Activated T-helper 17 cell treated with anti-CD3 and anti-CD28 coated beads, Interleukin-2, amount 50 U/mL, for 72 hours (primary cell): ENCODE measurements at places on chromosomes 11 and 22.

DNA sequence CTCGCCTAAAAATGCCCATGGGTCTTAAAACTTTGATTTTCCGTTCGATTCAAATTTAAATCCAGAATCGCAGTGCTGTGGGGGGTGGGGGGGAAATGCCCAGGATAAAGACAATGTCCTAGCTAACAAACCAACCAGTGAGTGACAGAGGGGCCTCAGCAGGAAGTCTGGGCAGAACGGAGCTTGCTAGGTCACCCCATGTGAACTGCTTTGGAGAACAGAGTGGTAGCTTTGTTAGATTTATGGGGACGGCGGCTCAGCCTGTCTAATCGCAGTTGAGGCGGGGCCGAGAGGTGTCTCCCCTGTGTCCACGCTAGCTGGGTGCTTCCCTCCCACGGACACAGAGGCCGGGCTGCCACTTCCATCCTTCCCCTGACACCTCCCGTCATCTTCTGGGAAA is 243.9 kb downstream of the CTTN start:
- no peak for ATAC-seq

- no peak for ATAC-seq
Observed at GRCh38 chr11:6932145-6932544, 5.9 kb downstream of the ZNF215 start.

GRCh38 chr11:38927993-38928392 is 2330.0 kb upstream of the RAG2 start:
- ATAC-seq: no peak

GRCh38 chr11:110513846-110514437 is 84.2 kb downstream of the FDX1 start:
- ATAC-seq: no peak

- no peak for ATAC-seq
Observed at GRCh38 chr11:17793642-17794170, 59.1 kb downstream of the KCNC1 start.

- no peak for ATAC-seq
Observed at GRCh38 chr11:12741671-12742216, 67.5 kb downstream of the TEAD1 start.

DNA sequence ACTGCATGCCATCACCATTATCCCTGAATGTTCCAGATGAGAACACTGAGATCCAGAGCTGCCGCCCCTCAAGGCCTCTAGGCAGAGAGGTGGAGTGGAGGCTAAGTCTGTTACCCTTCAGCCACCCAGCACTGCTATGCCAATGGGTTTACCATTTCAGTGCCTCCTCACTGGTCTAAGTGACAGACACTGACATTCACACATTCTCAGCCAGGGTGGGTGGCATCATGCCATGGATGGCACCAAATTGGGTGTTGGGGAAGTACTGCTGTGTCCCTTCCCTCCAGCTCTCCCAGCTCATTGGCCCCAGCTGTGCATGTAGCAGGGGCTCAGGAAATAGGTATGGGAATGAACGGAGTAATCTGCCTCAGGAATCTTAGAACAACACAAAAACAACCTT is 96.8 kb upstream of the PLET1 start:
- ATAC-seq: no peak

DNA sequence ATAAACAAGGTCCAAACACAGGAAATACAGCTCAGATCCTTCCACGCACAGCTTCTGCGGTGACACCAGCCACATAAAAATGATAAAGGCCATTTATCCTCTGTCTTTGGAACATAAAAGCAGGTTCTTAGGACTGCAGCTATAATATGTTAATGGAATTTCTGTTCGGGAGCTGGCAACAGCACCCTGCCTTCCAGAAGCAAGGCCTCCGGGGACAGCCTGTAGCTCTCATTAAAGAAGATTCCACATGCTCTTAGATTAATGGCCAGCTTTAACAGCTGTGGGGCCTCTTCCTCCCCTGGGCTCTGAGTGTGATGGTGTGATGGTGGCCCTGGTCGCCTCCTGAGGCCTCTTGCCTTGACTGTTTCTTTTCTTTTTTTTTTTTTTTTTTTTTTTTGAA is 137.3 kb downstream of the CACNA1I start:
- ATAC-seq: no peak
